ENCODE measurements at places on chromosomes 3 and 15.

DNA sequence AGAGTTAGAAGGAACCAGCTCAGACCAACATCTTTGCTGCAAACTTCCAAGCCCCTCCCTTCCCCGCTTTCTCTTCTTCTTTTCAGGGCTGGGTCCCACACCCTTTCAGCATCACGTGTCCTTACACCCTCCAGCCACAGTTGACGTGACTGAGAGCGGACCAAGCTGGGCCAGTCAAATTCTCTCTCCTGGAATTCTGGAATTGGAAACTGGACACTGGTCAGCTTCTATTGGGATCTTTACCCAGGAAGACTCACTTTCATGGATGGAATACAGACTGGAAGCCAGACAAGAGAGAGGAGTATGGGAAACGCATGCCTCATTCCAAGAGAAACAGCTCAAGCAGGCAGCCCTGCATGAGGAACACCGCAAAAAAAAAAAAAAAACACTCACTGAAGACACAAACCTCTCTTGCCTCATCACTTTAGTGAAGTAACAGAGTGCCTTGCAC lies 12.4 kb upstream of the TPM1 start:
- no peak for DNase-seq

DNA sequence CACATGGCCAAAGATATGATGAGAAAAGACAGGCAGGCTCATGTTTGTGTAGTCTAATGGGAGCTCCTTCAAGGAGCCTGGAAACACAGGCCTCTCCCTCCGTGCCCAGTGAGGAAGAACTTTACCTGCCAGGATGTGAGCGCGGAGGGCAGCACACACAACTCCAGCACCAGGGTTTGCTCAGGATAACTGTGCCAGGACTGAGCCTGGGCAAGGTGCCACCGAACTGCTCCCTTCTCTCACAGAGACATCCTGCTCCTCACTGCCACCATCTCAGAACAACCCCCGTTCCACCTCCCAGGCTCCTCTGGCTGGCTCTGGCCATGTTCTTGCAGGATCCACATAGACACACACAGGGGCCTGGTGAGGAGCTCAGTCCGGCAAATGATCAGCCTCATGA lies 87.4 kb downstream of the NUP210 start:
- no peak for DNase-seq

DNA sequence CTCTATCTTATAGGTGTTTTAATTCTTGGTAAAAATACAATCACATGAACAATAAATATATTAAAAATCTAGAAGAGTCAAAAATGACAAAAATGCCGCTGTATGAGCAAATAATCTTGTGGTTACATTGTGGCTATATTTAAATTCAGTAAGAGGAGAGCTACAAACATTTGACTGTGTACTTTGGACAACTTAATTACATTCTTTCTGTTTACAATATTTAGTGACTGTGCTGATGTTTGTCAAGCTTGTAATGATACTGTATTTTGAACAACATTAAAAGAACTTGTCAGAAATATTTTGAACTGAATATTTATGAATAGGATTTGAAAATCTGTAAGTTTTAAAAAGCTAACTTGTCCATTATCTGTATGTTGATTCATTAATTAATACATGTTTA lies 598.3 kb downstream of the SI start:
- DNase-seq: no peak

DNA sequence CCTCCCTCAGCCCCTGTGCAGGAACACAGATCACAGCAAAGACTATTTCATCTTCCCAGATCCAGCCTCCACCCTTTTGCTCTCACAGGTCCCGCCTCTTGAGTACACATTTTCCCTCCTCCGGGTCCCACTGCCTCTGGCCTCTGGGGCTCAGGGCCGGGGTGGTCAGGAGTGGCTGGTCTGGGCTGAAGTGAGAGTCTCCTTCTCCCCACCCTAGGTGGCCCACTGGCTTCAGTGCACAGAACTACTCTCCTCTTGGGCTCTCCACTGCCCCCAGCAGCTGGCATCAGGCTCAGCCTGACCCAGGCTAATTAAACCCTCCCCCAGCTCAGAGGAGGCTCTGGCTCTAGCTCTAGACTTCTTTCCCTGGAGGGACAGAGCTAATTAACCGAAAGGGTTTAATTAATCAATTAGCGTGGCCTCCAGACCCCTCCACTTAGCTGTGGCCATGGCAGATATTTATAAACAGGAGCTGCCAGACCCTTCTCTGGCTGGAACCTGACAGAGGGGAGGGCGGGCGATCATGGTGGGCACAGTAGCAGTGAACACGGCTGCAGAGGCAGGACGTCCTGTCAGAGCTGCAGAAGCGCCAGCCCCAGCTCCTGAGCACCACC lies 15.1 kb downstream of the DUSP7 start:
- DNase-seq: no peak

DNA sequence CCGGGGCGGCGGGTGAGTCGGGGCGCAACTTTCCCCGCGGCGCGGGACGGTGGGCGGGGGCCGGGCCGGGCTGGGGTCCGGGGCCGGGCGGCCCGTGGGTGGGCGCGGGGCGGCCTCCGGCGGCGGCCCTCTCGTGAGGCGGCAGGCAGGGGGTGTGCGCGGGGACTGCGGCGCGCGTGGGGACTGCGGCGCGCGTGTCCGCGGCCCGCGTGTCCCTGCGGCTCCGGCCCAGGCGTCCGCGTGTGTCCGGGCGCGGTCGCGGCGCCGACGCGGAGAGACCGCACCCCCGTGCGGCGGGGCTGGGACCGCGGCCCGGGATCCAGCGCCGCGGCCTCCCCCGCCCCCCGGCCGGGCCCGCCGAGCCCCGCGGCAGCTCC lies 349 bp downstream of the PLXNA1 start:
- no peak for DNase-seq

DNA sequence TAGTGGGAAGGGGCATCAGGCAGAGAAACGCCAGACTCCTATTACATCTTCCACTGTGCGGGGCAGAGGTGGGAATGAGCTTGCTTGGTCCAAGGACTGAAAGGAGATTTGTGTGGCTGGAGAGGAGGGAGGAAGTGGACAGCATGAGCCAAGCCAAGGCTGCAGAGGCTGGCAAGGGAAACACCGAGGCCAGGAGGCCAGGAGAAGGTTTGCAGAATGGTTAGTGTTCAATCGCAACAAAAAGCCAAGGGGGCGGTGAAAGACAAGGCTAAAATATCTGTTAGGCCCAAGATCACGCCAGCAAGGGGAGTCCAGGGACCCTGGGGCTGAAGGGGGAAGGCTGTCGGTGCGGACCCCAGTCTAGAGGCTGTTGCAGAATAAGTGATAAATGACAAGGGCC lies 75.8 kb downstream of the CPN2 start:
- no peak for DNase-seq

- DNase-seq: no peak
These were observed 312.9 kb downstream of the RORA start for GRCh38 chr15:60916032-60916678.

DNA sequence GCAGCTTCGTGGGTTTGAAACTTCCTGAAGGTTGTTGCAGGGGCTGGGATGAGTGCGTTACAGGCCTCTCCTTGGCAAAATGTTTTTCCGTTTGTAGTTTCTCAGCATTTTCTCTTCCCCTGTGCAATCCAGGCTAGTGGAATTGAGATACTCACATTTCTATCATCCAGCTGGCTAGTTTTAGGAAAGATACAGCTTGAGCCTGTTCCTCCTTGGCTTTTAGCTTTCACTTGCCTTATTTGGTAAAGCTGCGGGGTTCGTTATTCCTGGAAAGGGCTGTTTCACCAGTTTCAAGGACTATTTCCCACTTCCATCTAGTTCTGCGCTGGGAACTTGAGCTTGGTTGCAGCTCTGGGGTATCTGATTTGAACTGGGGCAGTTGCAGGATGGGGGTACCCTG lies 90.3 kb downstream of the ITPR1 start:
- no peak for DNase-seq

- DNase-seq: no peak
These were observed 615 bp downstream of the VPS18 start for GRCh38 chr15:40894681-40895448.
